ENCODE measurements at places on chromosomes 16 and 17. TPM values are rescaled to one million over a fixed set of nuclear protein-coding genes. Genes with fewer than 3 reads are reported as not detected.

- H3K36me3 ChIP-seq, result peaks cover 54% of the 10 kb centered on the region
- H3K27me3 ChIP-seq, result no peaks in the 10 kb centered on the region
- no peak for DNase-seq
- peaks cover 6% of the 10 kb centered on the region for H3K4me1 ChIP-seq
- no peak overlapping the region for H3K27ac ChIP-seq
- no peak overlapping the region for H3K4me3 ChIP-seq
These were observed 25.9 kb upstream of the FOXJ1 start for GRCh38 chr17:76166906-76167305.

GRCh38 chr17:81371910-81372760, 23.1 kb upstream of the BAHCC1 start:
- no peaks in the 10 kb centered on the region for H3K27me3 ChIP-seq
- H3K36me3 ChIP-seq, result no peaks in the 10 kb centered on the region
- H3K4me3 ChIP-seq, result no peak overlapping the region
- DNase-seq, result no peak
- no peaks in the 10 kb centered on the region for H3K4me1 ChIP-seq

DNA sequence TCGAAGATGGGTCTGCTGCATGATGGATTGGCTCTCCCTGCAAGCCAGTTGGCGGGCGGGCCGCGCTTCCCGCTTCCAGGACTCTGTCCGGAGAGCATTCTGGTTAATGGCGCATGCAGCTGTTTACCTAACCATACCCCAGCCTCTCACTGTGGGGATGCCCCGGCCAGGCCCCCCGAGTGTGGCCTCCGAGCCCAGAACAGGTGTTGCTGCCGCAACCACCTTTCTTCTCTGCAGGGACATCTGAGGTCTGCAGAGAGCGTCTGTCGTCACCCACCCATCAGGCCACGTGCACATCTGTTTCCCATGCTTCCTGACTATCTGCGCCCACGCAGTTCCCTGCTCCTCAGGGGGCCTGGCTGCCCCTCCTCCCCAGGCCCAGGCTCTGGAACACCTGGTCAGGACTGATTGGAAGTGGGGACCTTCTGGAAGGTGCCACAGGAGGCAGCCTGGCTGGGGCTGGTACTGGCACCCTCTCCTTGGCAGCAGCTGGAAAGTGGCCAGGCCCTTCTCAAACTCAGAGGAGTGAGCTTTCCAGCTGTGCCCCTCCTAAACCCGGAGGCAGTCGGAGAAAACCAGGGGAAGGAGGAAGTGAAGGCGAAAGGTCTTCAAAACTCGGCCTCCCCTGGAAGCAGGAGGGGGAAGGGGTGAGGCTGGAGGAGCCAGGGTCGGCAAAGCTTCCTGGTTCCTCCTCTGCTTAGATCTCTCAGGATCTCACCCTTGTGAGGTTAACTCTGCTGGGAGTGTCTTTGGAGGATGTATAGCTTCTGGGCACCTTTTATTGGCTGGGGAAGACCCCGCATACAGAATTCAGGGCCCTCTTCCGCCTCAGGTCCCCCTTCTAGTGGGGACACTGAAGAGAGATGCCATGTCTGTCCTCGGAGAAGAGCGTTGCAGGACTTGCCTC, 64.5 kb upstream of the CIBAR2 start:
- no peaks in the 10 kb centered on the region for H3K4me1 ChIP-seq
- no peak for DNase-seq
- H3K27ac ChIP-seq, result no peak overlapping the region
- H3K36me3 ChIP-seq, result no peaks in the 10 kb centered on the region
- peaks cover 33% of the 10 kb centered on the region for H3K27me3 ChIP-seq

The KIF2B gene
- total RNA-seq, result not detected

The MFSD6L gene
- total RNA-seq, result 0.94 TPM

The TMEM114 gene
- not detected for total RNA-seq

- H3K27me3 ChIP-seq, result no peaks in the 10 kb centered on the region
- H3K36me3 ChIP-seq, result no peaks in the 10 kb centered on the region
- H3K4me3 ChIP-seq, result no peak overlapping the region
- no peak for DNase-seq
- no peak overlapping the region for H3K27ac ChIP-seq
- no peaks in the 10 kb centered on the region for H3K4me1 ChIP-seq
These were observed 414.3 kb downstream of the RBFOX1 start for GRCh38 chr16:7746941-7747340.

The KRTAP9-4 gene
- not detected for total RNA-seq

DNA sequence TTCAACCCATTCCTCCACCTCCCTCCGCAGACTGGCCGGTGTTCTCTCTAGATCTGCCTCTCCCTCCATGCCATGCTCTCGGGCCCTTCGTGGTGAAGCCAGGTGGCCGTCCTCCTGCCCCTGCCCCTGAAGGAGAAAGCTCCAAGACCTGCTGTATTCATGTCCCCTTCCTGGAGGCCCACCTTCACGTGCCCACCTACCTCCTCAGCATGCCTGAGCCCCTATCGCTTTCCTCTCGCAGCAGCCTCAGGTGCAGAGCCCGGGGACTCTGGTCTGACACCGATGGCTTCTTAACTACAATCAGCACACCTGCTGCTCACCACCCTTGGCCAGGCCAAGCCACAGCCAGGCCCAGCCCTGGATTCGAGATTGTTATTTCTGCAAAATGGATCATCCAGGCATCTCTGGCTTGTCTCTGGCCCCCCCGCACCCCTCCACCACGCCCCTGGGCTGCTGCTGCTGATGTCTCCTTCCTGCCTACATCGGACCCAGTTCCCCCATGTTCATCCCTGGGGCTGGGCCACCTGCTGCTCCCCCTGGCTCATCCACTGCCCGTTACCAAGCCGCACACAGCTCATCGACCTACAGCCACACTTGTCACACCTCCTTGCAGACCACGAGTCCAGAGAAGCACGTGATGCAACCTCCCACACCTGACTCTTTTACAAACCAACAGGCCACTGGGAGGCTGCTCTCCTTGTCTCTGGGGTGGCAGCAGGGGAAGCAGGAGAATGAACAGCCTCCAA, 32.5 kb upstream of the TNFRSF13B start:
- H3K4me1 ChIP-seq, result no peaks in the 10 kb centered on the region
- DNase-seq, result no peak
- no peak overlapping the region for H3K4me3 ChIP-seq
- H3K27me3 ChIP-seq, result peaks cover 9% of the 10 kb centered on the region
- no peak overlapping the region for H3K27ac ChIP-seq

DNA sequence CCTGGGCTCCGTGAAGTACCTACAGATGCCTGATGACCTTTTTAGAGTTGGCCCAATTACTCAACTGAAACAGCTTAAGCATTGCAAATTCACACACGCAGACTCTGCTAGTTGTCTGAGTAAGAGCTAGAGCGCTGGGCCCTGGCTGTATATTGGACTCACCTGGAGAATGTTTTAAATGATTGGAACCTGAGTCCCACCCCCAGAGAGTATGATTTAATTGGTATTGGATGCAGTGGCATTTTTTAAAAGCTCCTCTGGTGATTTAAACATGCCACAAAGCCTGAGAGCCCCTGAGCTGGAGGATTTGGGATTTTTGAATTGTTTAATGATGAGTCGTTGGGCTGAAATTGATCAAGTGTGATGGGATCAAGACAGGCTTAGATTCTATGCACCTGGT, 143.9 kb upstream of the SDK2 start:
- H3K27me3 ChIP-seq, result peaks cover 5% of the 10 kb centered on the region
- no peak overlapping the region for H3K4me3 ChIP-seq
- DNase-seq, result no peak
- H3K4me1 ChIP-seq, result no peaks in the 10 kb centered on the region
- H3K27ac ChIP-seq, result no peak overlapping the region

The SLC47A1 gene
- total RNA-seq, result 0.25 TPM

DNA sequence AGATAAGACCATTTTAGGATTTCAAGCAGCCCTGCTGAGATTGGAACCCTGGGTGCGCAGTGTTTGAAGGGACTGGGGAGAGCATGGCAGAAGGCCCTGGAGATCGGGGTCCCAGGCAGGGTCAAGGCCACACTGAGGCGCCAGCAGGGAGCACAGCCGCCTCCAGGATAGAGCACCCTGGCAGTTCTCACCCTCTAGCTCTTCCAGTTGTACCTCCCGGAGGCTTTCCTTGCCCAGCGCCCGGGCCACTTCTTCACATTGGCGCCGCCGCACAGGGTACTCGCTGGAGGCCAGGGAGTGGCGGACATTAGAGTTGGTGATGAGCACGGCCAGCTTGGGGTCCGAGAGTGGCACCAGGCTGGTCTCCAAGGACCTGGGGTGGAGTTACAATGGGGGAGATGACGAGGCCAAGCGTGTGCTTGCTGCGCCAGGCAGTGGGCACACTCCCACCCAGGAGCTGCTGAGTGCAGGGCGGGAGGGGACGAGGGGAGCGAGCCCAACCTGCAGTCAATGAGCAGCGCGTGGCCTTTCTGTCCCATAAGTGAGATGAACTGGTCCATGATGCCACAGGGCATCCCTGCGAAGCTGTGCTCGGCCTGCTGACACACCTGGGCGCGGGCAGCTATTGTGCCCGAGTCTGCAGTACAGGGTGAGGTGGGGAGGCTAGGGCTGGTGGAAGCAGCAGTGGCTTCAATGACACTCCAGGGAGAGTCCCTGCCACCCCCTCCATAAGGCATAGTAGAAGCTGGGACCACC, 2.3 kb downstream of the GALK1 start:
- peaks cover 19% of the 10 kb centered on the region for H3K36me3 ChIP-seq
- no peak for DNase-seq
- no peak overlapping the region for H3K27ac ChIP-seq
- H3K27me3 ChIP-seq, result peaks cover 3% of the 10 kb centered on the region

- no peak overlapping the region for H3K4me3 ChIP-seq
- peaks cover 16% of the 10 kb centered on the region for H3K36me3 ChIP-seq
- peaks cover 12% of the 10 kb centered on the region for H3K4me1 ChIP-seq
These were observed 11.3 kb downstream of the DOK4 start for GRCh38 chr16:57474671-57475661.

- DNase-seq, result no peak
- no peak overlapping the region for H3K27ac ChIP-seq
- H3K4me3 ChIP-seq, result no peak overlapping the region
These were observed 188.6 kb downstream of the C16orf78 start for GRCh38 chr16:49562228-49562627.
